Stimulated activated CD4-positive, alpha-beta T cell treated with anti-CD3 and anti-CD28 coated beads, Interleukin-4, amount 100 ng/mL, for 1 hour (primary cell): ENCODE measurements at places on chromosomes 2 and 18.

GRCh38 chr18:74892066-74892627, 294.5 kb downstream of the ZNF407 start:
- DNase-seq: no peak

DNA sequence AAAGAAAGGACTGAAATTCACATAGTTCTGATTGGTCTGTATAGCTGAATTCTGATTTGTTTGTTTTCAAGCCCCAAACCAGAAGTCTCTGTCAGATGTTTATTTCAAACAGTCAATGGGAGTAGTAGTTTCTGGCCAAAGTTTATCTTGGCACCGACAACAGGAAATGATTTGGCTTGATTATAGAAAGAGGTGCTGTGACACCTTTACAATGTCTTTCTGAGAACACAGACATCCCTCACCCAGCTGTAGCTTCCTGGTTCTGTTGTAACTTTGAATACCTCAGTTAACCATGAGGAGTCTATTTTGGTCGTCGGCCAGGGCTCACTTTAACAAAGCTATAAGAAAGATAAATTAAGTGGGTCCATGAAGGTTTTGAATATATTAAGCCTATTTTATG, 545.0 kb upstream of the ZNF804A start:
- DNase-seq: no peak

DNA sequence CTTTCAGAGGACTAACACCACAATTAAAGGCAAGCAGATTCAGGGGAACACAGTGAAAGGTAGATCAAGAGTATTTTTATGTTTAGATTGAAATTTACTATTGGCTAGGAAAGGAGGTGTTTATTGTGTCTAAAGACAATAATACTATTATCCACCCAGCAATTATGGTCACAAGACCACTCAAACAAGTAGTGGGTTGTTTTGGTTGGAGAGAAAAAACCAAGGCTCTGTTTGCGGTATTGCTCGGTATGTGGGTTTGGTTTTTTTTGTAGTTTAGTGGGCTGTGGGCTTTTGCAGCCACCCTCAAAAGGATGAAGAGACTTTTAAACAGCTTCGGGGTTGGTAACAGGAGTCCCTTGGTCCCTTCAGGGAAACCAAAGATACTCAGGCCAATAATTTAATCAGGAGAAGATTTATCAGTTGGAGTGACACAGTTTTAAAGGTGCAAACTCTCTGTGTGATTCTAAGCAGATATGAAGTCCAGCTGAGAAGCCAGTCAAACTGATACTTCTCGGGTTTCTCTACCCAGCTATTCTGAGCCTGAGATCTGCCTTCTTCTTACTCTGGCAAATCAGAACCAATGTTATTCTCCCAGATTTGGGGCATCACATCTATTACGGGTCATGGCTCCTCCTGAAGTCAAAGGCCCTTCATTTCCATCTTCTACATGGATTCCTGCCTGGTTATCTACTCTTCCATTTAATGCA, 55.3 kb downstream of the DCC start:
- DNase-seq: no peak

- no peak for DNase-seq
These were observed 376.2 kb downstream of the SOX11 start for GRCh38 chr2:6068429-6068828.

- DNase-seq: no peak
These were observed 1.2 kb upstream of the ST6GAL2 start for GRCh38 chr2:106886916-106887758.

DNA sequence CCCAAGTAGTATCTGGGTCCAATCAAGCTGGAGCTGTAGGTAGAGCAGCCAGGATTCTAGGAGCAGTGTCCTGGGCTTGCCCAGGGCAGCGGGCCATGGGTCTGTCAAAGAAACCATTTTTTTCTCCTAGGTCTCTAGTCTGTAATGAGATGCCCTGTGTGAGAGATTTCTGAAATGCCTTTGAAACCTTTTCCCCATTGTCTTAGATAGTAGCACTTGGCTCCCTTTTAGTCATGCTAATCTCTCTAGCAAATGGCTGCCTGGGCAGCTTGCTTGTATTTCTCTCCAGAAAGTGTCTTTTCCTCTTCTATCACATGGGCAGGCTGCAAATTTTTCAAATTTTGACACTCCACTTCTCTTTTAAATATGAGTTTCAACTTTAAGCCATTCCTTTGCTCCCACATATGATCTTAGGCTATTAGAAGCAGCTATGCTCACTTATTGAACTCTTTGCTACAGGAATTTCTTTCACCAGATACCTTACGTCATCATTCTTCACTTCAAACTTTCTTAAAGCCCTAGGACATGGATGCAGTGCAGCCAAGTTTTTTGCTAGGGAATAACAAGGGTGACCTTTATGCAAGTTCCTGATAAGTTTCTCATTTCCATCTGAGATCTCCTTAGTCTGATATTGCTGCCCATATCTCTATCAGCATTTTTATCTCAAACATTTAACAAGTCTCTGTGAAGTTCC, 890.2 kb upstream of the VRK2 start:
- DNase-seq: no peak

- no peak for DNase-seq
These were observed 103.4 kb upstream of the RASGRP3 start for GRCh38 chr2:33372940-33373553.

GRCh38 chr18:3666526-3667254, 216.7 kb downstream of the TGIF1 start:
- no peak for DNase-seq
